ENCODE measurements at places on chromosomes 7 and 10.

DNA sequence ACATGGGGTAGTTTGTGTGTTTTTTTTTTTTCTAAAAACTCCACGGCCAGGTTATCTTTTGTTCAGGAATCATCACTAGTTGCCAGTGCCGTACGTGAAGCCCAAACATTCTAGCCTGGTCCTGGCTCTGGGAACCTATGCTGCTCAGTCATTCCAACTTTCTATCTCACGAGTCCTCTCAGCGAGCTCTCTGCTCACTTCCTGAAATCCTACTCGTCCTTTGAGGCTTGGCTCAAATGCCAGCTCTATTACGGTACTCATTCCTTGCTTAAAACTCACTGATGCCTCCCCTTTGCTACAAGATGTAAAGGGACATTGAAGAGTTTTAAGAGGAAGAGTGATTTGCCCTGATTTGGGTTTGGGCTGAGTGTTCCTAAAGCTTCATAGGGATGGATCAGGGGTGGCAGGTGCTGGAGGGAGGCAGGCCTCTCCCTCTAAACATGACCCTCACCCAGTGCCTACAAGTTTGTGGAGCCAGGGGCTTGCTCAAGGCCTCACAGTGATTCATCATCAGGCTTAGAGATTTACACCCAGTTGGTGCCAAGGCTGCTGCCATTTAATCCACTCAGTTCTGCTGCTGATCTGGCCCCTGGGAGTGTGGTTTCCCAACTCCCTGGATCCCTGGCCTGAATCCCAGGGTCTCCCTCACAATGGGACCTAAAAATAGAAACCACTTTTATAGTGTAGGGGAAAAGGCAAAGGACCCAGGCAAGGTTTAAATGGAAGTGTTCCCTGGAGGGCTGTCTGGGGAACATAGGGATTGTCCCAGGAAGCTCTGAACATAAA, 46.1 kb upstream of the R3HCC1L start:
- no peak for DNase-seq

DNA sequence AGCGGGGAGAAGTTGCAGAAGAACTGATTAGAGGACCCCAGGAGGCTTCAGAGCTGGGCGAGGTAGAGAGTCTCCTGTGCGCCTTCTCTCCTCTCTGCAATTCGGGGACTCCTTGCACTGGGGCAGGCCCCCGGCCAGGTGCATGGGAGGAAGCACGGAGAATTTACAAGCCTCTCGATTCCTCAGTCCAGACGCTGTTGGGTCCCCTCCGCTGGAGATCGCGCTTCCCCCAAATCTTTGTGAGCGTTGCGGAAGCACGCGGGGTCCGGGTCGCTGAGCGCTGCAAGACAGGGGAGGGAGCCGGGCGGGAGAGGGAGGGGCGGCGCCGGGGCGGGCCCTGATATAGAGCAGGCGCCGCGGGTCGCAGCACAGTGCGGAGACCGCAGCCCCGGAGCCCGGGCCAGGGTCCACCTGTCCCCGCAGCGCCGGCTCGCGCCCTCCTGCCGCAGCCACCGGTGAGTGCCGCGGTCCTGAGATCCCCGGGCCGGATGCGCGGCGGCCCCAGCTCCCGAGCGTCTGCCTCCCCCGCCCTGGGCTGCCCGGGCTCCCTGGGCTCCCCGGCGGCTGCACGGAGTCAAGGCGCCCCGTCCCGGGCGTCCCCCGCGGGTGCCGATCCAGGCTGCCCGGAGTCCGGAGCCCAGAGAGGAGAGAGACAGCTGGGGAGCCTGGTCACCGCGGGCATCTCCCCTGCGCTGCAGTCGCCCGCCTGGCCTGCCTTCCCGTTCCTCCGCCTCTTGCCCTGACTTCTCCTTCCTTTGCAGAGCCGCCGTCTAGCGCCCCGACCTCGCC, at the start of gene PLAU:
Gene PLAU, plus strand, starts transcription at position 369 of the 789 bp plus-strand sequence. CDS start 424 bp downstream, outside the sequence.
- peak; percentile 40 for DNase-seq

GRCh38 chr10:3907514-3907913, 122.5 kb upstream of the KLF6 start:
- DNase-seq = no peak

DNA sequence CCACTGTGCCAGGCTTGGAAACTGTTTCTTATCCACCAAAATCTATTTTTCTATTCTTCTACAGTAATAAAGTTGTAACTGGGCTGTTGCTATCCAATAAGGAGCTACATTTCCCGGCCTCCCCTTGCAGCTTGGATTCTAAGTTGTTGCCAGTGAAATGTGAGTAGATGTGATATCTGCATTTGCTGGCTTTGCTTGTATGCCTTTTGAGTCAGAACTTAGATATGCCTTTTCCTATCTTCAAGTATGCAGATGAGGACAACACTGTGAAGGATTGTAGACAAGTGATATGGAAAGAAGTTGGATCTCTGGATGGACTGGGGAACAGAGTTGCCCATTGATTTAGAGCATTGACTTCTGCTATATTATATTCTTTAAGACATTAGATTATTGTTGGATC, 236.9 kb downstream of the REEP3 start:
- no peak for DNase-seq

DNA sequence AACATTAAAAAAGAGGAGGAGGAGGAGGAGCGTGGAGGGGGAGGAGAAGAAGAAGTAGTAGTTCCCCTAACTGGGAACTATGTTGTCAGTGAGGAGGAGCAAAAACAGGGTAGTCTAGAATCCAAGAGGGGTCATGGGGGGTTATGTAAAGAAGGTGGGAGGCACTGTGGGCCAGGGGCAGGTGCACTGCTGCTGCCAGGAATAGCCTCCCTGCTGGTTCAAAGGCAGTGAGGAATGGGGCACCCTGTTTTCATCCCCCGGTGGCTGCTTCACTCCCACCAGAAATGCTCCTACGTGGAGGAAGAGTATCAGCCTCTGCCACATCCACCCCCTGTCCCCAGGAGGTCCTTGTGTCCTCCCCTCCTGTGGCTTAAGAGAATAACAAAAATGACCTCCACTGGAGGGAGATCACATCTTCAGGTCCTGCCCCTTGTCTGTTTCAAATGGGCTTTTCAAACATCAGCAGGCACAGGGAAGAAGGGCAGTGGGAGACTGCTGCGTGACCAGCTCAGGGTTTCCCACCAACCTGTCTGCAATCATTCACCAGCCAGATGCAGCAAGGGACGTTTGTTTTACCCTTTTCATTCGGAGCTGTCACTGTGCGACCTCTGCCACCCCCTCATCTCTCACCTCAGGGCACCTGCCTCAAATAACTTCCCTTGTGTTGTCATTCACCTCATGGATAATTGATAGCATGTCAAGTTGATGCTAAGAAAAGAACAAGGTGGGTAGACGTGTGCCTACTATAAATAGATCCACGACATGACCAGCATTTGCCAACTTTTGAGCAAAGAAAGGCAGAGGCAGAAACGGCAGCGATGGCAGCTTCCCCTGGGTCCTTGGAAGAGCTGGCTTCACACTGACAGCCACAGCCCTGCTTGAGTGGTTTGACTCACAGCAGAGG, 92.6 kb downstream of the DGKI start:
- DNase-seq = no peak

DNA sequence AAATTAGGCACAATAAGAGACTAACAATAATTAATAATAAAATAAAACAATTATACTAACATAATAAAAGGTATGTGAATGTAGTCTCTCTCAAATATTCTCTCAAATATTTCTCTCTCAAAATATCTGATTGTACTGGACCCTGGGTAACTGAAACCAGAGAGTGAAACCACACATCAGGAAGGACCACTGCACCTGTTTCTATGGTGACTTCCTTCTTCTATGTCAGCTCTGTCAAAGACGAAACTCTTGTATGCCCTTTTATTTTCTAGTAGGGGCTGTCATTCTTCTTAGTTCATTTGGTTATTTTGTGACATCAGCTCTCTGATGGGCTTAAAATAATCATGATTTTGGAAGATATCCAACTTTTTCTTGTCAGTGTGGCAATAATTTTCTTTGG, 428.0 kb upstream of the TPK1 start:
- no peak for DNase-seq

GRCh38 chr10:84681781-84682180, 353.4 kb downstream of the CCSER2 start:
- DNase-seq = no peak

DNA sequence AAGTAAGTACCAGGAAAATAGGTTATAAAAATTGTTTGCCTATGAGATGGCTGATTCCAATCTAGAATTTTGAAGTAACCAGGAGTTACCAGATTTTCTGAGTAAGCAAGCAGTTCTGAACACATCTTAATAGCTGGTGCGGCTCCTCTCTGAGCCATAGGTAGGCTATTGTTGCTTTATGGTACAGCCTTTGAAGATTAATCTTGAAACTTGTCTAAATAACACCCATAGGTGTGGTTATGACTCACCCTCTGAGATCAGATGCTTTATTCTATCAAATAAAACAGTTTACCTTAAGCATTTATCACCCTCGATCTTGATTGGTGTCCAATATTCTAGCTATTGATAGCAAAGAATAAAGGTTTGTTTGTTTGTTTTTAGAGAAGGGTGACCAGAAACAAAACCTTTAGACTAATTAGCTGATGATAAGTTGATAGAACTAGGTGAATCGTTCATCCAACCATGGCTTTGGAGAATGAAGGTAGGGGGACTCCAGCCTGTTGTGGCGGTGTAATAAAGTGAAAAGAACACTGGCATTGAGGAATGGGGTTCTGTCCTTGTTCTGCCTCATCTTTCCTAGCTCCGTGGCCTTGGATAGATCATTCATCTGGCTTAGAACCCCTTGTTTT, 72.2 kb downstream of the VTI1A start:
- no peak for DNase-seq

DNA sequence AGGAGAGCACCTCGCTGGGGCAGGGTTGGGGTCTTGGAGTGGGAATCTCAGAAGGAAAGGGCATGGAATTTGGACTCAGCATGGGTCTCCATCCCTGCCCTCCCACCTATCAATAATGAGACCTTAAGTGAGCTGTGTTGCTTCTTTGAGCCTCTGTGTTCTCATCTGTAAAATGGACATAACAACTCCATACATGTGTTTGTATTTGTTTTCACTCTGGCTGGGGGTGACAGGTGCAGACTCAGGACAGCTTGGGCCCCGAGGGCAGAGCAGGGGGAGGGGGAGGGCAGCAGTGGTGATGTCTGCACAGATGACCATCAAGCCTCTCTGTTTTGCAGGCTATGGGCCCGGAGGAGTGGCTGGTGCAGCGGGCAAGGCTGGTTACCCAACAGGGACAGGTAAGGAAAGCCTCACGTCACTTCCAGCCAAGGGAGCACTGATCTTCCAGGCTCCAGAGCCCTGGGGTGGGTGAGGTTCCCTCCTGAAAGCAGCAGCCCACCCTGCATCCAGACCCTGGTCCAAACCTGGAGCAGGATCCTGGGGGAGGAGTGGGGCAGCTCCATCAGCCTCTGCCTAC, 19.9 kb downstream of the ELN start:
- no peak for DNase-seq

GRCh38 chr10:8618834-8619233, 564.3 kb downstream of the GATA3 start:
- no peak for DNase-seq
